ENCODE measurements at places on chromosomes 12 and 14.

- no peak for DNase-seq
These were observed 120.1 kb downstream of the AACS start for GRCh38 chr12:125185311-125185739.

DNA sequence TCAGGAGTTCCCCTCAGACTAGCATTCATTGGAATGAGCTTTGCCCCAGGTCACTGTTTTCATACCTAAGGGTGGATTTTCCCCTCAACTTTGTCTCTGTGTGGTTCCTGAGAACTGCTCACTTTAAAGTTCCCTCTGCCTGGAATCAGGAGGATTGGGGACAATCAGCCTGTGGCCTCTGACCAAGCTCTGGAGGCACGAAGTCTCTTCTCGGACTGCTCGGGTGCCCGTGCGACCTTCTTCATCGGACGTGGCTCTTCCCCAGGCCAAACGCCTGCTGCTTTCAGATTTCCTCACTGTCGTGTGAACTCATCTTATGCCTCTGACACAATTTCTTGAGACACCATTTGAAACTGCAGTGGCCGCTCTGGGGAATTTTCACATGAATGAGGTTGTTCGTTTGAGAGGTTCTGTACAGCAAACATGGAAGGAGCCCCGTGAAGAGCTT, 153.7 kb upstream of the PZP start:
- no peak for DNase-seq

DNA sequence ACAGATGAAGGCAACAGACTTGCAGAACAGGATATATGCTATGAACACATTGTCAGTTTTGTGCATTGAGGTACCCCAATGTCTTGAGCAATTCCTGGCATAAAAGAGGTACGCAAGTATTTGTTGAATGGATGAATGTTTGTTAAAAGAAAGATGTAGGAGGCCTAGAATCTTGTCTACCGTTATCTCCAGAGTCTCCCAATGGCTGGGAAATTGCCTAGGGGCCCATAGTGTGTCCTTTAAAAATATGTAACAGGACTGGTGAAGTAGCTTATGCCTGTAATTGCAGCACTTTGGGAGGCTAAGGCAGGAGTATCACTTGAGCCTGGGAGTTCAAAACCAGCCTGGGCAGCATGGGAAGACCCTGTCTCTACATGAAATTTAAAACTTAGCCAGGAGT, 20.4 kb upstream of the SPTSSA start:
- no peak for DNase-seq

- DNase-seq: no peak
These were observed 14.9 kb upstream of the NOP2 start for GRCh38 chr12:6582959-6583358.

- no peak for DNase-seq
These were observed 958.4 kb downstream of the SLC6A15 start for GRCh38 chr12:83954071-83954789.

- DNase-seq: no peak
These were observed 15.2 kb downstream of the RFX4 start for GRCh38 chr12:106598003-106598402.

DNA sequence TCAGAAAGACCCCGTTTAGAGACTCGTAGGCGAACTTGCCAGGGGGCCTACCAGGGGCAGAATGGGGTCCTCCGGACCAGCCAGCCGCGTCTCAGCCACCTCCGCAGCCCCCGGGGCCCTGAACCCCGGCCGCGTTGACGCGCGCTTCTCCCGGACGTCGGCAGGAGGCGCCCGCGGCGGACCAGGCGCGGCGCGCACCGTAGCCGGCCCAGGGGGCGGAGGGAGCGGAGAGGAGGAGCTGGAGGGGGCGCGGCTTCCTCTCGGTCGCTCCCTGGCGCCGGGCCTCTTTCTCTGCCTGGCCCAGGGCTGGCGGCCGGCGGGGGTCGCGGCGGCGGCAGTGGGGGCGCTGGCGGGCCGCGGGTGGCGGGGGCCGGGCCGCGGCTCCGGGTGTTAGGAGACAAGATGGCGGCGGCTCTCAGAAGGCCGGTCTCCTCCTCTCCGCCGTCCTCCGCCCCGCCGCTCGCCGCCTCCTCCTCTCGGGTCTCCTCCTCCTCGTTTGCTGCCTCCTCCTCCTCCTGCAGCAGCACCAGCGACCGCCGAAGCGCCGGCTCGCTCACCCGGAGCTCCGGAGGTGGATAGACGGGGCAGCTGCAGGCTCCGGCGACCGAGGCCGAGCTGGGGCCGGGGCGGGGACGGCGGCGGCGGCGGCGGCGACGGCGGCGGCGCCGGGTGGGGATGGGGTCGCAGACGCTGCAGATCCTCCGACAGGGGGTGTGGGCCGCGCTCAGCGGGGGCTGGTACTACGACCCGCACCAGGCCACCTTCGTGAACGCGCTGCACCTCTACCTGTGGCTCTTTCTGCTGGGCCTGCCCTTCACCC, at the start of gene PCNX1:
PCNX1 (plus strand) TSS at position 284 of the 820 bp plus-strand sequence; CDS start at position 676, 392 bp downstream.
- peak; percentile 66 for DNase-seq

All from MV-4-11 (cell line).